ENCODE measurements at places on chromosomes 2 and 18.

- DNase-seq = no peak
Observed at GRCh38 chr2:10980071-10980470, 68.3 kb downstream of the KCNF1 start.

GRCh38 chr2:32135409-32135808, 30.3 kb upstream of the SLC30A6 start:
- peak; percentile 28 for DNase-seq

DNA sequence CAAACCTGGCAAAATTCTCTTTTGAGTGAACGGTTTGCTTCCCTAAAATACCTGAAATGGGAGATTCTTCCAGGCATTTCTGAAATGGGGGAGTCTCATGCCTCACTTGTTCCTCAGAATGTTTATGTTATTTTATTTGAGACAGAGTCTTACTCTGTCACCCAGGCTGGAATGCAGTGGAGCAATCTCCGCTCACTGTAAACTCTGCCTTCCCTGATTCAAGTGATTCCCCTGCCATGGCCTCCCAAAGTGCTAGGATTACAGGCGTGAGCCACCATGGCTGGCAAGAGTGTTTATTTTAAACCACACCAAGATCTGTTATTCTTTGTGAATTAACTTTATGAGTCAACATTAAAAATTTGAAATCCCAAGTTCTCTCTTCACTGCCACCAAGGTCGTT, 6.4 kb upstream of the FHL2 start:
- peak; percentile 45 for DNase-seq

- DNase-seq = no peak
Observed at GRCh38 chr2:46774499-46775228, 140.9 kb downstream of the MCFD2 start.

DNA sequence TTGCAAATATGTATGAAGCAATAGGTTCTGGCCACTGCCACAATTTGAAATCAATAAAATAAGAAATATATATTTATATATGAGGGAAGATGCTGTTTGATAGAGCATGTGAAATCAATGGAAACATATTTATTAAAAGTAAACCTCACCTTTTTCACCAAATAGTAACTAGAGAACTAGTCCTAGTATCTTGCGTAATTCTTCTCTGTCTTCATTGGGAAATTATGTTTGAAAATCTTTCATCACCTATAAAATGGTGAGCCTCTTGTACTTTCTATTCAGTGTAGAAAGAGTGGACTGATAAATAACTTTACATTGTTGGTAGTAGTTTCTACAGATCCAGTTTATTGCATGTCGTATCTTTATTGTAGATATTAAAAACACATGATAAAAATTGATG, 103.0 kb downstream of the CD226 start:
- no peak for DNase-seq

DNA sequence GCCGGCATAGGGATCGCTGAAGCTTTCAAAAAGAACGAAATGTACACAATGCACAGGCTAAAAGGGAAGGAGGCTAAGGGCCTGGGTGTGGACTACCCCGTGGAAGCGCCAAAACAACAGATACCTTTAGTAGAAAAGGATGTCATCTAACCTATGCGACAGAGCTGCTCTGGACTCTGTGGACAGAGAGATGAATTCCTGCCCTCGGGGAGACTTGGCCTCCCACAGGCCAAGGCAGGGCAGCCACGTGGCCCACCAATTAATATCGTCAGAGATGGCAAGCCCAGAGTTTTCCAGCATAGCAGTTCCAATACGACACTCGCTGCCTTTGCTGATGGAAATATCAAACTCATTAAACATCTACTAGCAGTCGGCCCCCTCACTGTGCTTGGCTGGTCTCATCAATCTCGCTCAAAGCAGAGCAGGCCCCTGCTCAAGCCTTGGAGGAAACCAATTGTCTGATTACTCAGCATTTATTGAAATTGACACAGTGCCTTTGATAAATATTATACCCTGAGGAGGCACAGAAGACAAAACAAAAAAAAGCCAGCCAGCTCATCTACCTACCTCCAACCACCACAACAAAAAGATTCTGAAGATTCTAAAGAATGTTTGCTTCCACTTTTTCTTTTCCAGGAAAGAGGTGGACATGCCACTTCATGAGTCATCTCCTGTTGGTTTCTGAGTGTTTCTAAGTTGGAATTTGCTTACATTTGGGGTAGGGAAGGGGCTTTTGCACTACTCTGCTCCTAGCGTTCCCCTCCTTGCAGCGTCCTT, 79.0 kb upstream of the ACAA2 start:
- DNase-seq = no peak

DNA sequence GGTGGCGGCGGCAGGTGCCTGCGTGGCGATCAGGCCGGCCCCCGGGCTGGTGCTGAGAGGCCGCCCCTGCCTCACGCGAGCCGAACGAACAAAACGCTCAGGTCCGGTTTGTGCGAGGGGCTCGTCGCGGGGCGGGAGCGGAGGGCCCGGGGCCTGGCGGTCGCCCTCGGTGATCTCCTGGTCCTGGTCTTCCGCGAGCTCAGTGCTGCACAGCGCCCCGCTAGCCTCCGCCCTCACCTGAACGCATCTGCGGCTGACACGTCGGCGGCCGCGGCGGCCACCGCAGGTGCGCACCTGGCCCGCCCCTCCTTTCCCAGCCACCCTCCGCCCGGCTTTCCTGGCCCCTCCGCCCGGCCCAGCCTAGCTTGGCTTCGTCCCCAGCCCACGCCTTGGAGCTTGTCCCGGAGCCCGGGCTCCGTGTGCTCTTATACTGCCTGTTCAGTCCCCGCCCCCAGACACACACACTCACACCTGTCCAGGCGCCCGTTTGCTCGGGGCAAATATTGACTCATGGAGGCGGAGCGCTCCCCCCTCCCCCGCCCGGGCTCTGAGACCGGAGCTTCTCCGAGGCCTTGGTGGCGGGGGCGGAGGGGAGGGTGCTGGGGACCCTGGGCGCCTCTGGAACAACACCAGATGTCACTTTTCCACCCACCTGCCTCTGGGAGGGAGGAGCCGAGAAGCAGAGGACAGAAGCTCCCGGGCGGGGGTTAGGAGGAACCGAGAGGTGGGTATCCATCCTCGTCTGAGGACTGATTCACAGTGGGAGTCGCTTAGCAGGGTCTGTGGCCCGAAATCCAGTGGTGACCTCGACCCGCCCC, 8.6 kb upstream of the CRYBA2 start:
- DNase-seq = no peak

GRCh38 chr2:38073211-38074057, 2.5 kb downstream of the CYP1B1 start:
- no peak for DNase-seq

GRCh38 chr18:75207310-75208154, 1.4 kb downstream of the PTGR3 start:
- DNase-seq = no peak

DNA sequence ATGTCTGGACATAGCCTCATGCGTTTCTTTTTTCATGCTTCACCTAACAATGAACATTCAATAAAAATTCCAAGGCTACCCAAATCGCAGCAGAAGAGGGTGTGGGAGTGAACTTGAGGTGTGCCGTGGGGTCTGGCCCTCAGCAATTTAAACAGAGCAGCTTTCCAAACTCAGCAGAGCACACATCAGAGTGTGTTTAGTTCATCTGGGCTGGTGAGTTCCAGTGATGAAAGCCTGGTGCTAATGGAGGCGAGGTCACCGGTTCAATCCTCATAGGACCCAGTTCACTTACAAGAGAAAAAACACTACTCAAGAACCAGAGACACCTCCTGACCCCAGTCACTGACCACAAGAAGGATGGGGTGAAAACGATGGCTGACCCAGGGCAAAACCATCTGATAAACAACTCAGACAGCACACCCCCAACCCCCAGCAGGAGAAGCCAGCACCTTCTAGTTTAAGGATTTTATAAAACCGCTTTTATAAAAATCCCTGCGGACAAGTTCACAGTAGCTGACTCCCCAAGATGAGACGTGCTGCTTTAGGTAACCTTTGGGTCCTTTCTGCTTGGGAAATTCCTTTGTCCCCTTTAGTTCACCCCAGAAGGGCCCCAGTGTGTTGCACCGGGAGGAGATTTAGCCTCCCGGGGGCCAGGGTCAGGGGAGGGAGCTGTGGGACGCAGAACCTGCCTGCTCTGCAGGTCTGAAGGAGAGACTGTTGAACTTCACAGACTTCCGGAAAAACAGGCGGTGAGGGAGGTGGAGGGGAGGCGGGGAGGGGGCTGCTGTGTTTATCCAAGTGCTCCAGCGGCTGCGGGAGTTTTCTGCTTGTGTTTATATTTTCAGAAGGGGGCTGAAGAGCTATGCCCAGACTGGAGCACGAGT, 152.7 kb upstream of the SOX11 start:
- no peak for DNase-seq

GRCh38 chr2:239609162-239609561, 208.3 kb upstream of the HDAC4 start:
- no peak for DNase-seq

DNA sequence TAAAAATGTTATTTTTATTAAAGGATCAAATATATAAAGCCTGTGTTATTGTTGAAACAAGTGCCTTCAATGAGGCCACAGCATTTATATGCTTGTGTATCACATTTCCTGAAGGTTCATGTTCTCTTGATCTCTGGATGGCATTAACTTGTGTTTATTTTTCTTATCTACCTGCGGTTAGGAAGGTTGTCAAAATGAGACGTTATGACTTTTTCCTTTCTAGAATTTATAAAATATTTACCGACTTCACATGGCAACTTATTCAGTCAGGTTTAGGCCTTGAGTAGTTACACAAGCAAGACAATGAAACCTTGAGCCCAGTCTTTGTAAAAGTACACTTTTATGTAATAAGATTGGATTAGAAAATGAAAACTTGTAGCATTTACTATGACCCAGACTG, 196.4 kb upstream of the ACVR2A start:
- DNase-seq = no peak

GRCh38 chr18:39515299-39515698, 1949.7 kb upstream of the CELF4 start:
- DNase-seq = no peak

Data from amniotic stem cell (primary cell).